ENCODE measurements at places on chromosomes 6 and 20. TPM values are rescaled to one million over a fixed set of nuclear protein-coding genes. Genes with fewer than 3 reads are reported as not detected.

NHLRC1 gene
- 2.5 TPM for total RNA-seq

BPI gene
- 0.40 TPM for total RNA-seq

RIPPLY2 gene
- total RNA-seq = not detected

HTR1E gene
- total RNA-seq = not detected

MMP24 gene
- 0.27 TPM for total RNA-seq

TRIM31 gene
- total RNA-seq = not detected

MCCD1 gene
- total RNA-seq = not detected

HCRTR2 gene
- not detected for total RNA-seq

ENPP3 gene
- total RNA-seq = 0.31 TPM

GPRC6A gene
- not detected for total RNA-seq
